HAP-1 (cell line): ENCODE measurements at places on chromosomes 5 and 9.
A peak's percentile ranks its signal among the peaks of the same experiment; 100 is the strongest.

DNA sequence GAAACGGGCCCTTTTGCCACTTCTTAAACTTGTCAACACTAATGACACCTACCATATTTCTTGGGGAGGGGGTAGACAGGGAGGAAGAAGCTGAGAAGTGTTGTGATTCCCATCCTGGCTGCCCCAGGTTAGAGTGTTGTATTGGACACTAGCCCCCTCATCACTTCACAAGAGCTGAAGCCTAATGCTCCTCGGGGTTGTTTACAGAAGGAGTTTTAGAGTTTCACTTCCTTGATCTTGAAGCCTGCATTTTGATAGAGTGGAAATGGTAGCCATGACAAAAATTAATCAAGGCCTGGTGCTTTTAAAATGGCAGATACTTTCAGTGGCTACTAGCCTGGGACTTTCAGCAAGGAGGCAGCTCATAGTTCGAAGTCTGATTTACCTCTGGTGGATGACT is 11.0 kb upstream of the FAM120AOS start:
- DNase-seq, result no peak

DNA sequence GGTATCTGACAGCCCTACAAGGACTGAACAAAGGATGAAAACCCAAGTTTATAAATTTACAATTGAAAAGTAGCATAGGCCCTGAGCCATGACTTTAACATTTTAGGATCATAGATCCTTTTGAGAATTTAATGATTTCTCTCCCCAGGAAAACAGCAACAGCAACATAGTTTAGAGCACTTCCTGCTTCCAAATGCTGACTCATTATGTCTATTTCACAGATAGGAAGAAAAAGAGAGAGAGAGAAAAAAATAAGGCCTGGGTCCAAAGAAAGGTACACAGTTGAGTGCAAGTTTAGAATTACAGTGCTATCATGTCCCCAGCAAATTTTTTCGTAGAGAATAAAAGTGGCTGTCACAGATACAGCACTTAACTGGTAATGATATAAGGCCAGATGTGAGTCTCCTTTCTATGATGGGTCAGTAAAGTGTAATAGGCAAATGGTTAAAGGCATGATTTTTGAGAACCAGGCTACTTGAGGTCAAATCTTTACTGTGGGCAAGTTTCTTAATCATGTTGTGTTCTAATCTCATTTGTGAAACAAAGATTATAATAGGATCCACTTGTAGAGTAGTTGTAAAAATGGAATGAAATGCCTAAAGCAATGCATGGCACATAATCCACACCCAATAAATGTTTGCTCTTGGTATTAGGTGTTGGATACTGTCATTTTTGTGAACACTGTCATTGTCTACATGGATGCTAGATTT is 12.3 kb upstream of the PPP2R2B start:
- no peak for DNase-seq

DNA sequence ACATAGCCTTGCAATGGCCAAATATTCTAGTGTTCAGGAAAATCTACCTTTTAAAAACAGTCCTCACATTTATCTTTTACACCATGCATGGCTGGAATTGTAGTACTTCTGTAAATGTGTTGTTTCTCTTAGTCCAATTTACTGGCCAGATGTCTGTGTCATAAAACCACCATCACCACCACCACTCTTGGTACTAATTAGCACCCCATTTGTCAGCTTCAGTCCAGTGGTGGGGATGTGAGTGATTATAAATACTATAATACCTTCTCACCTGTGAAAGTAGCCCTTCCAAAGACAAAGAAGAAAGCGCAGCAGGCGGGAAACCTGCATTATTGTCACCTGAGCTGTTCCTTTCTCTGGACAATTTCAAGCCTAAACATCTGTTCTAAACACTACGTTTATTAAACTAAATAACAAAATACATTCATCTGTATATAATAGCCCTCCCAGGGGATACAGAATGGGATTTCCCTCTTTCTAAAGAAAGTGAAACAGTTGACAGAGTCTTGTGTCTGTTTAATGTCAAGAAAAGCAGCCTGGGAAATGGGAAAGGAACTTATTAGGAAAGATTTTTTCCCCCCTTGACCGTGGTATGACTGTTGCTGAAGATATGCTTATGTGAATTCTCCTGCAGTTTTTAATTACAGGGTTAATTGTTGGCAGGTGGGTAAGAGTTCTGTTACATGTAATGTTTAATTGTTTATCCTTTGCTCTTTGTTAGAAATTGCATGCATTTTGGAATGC is 144.5 kb upstream of the NUDT12 start:
- DNase-seq, result no peak

- no peak for DNase-seq
These were observed 5.7 kb downstream of the MAPKAP1 start for GRCh38 chr9:125701351-125701750.

- no peak for DNase-seq
These were observed 19.5 kb downstream of the SMIM15 start for GRCh38 chr5:61142811-61143210.

DNA sequence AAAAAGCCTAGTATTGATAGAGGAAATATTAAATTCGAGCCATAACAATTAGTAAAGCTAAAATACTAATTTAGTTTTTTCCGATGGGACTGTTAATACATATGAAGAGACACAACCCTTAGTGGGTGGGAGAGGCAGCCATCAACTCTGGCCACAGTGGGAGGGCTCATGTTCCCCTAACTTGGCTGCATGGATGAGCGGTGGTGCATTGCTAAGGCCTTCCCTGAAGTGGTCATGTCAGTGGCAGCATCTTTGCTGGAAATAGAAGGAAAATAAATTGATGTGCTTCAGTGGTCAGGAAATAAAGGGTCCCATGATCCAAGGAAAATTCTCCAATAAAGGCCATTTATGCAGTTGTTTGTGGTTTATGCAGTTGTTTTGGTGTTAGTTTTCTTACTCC is 33.9 kb upstream of the F2RL2 start:
- no peak for DNase-seq

GRCh38 chr9:70413464-70413798 is 1.0 kb downstream of the KLF9 start:
- peak; percentile 80 for DNase-seq

GRCh38 chr9:132957805-132958204 is 13.4 kb upstream of the TSC1 start:
- no peak for DNase-seq

- no peak for DNase-seq
These were observed 544 bp upstream of the SNX24 start for GRCh38 chr5:122844910-122845228.

GRCh38 chr9:133226219-133227171 is 17.4 kb upstream of the OBP2B start:
- DNase-seq, result no peak

- no peak for DNase-seq
These were observed 139.3 kb upstream of the FBXL17 start for GRCh38 chr5:108521011-108521700.
